ENCODE measurements at places on chromosomes 2 and 18.

- DNase-seq = no peak
- H3K27me3 ChIP-seq = peaks cover 45% of the 10 kb centered on the region
- no peaks in the 10 kb centered on the region for H3K4me1 ChIP-seq
- H3K36me3 ChIP-seq = no peaks in the 10 kb centered on the region
- no peak overlapping the region for H3K27ac ChIP-seq
Observed at GRCh38 chr2:236366049-236366387, 101.8 kb upstream of the ASB18 start.

- DNase-seq = no peak
- H3K4me1 ChIP-seq = no peaks in the 10 kb centered on the region
- H3K36me3 ChIP-seq = peaks cover 11% of the 10 kb centered on the region
- no peak overlapping the region for H3K27ac ChIP-seq
Observed at GRCh38 chr18:11713756-11714155, 24.7 kb downstream of the GNAL start.

- H3K27me3 ChIP-seq = no peaks in the 10 kb centered on the region
- no peak overlapping the region for H3K27ac ChIP-seq
- no peak overlapping the region for H3K4me3 ChIP-seq
- H3K4me1 ChIP-seq = peaks cover 27% of the 10 kb centered on the region
- no peak for DNase-seq
Observed at GRCh38 chr2:168567836-168568235, 111.8 kb downstream of the CERS6 start.

GRCh38 chr2:144152817-144153271 lies 367.1 kb downstream of the ZEB2 start:
- H3K36me3 ChIP-seq = no peaks in the 10 kb centered on the region
- H3K27ac ChIP-seq = no peak overlapping the region
- peak overlapping the region; percentile 25 for H3K4me3 ChIP-seq

GRCh38 chr2:7073901-7074300 lies 156.7 kb downstream of the RNF144A start:
- H3K27me3 ChIP-seq = no peaks in the 10 kb centered on the region
- DNase-seq = no peak
- H3K4me3 ChIP-seq = no peak overlapping the region
- H3K4me1 ChIP-seq = no peaks in the 10 kb centered on the region
- no peak overlapping the region for H3K27ac ChIP-seq
- peaks cover 15% of the 10 kb centered on the region for H3K36me3 ChIP-seq

- no peaks in the 10 kb centered on the region for H3K27me3 ChIP-seq
- DNase-seq = no peak
- no peak overlapping the region for H3K27ac ChIP-seq
- H3K4me3 ChIP-seq = no peak overlapping the region
- no peaks in the 10 kb centered on the region for H3K36me3 ChIP-seq
- no peaks in the 10 kb centered on the region for H3K4me1 ChIP-seq
Observed at GRCh38 chr2:66494708-66495107, 59.8 kb downstream of the MEIS1 start.

- peaks cover 10% of the 10 kb centered on the region for H3K4me1 ChIP-seq
- H3K36me3 ChIP-seq = no peaks in the 10 kb centered on the region
- no peak for DNase-seq
- no peak overlapping the region for H3K4me3 ChIP-seq
- peaks cover 8% of the 10 kb centered on the region for H3K27me3 ChIP-seq
Observed at GRCh38 chr2:37541516-37541915, 129.9 kb downstream of the CDC42EP3 start.

- no peaks in the 10 kb centered on the region for H3K4me1 ChIP-seq
- H3K36me3 ChIP-seq = no peaks in the 10 kb centered on the region
- DNase-seq = no peak
- H3K27me3 ChIP-seq = no peaks in the 10 kb centered on the region
Observed at GRCh38 chr18:33805592-33805991, 227.6 kb downstream of the ASXL3 start.

- no peak for DNase-seq
- no peak overlapping the region for H3K4me3 ChIP-seq
- H3K27me3 ChIP-seq = peaks cover 5% of the 10 kb centered on the region
- H3K36me3 ChIP-seq = no peaks in the 10 kb centered on the region
Observed at GRCh38 chr2:237283131-237283928, 130.6 kb downstream of the COL6A3 start.

DNA sequence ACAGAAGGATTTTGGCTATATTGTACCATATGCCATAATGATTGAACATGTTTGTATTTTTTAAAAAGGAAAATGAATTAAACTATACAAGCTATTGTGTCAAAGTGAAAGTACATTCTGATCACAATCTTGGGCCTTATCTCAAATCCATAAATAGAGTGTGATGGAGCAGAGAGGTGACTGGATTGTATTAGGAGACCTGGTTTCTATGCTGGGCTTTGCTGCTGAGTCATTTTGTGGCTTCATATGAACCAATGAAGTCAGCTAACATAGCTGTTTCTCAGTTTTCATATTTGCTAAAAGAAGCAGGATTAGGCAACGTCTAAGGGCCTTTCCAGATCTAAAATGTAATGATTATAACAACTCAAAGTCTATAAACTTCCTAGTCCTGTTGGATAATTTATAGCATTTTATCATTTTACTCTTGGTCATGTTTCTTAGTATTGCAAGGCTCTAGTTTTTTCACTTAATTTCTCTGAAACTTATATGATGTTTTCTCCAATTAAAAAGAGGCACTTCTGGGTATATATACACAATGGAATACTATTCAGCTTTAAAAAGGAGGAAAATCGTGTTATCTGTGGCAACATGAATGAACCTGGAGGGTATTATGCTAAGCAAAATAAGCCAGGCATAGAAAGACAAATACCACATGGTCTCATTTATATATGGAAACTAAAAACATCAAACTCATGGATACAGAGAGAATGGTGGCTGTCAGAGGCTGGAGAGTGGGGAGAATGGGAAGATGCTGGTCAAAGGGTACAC lies 112.3 kb downstream of the MEP1B start:
- no peaks in the 10 kb centered on the region for H3K36me3 ChIP-seq
- H3K27me3 ChIP-seq = peaks cover 13% of the 10 kb centered on the region
- DNase-seq = no peak
- no peaks in the 10 kb centered on the region for H3K4me1 ChIP-seq

DNA sequence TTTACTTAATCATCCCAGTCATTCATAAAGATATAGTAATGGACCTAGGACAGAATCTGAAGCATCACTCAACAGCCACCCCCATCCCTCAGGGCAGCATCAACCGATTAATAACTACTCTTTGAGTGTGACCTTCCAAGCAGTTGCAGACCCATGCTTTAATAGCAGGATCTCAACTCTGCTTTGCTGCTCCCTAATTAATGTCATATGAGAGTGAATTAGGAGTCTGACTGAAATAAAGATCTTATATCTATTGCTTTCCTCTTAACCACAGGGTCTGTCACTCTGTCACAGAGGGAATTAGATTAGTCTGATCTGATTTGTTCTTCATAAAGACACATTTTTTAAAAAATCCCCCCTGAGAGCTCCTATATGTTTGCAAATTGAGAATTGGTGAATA lies 46.1 kb upstream of the LRP1B start:
- DNase-seq = no peak
- H3K4me1 ChIP-seq = no peaks in the 10 kb centered on the region
- no peak overlapping the region for H3K4me3 ChIP-seq
- H3K27me3 ChIP-seq = no peaks in the 10 kb centered on the region
- no peaks in the 10 kb centered on the region for H3K36me3 ChIP-seq

GRCh38 chr2:61291851-61292575 lies 130.0 kb downstream of the C2orf74 start:
- no peaks in the 10 kb centered on the region for H3K27me3 ChIP-seq
- H3K36me3 ChIP-seq = peaks cover 41% of the 10 kb centered on the region
- H3K4me3 ChIP-seq = no peak overlapping the region
- no peaks in the 10 kb centered on the region for H3K4me1 ChIP-seq

DNA sequence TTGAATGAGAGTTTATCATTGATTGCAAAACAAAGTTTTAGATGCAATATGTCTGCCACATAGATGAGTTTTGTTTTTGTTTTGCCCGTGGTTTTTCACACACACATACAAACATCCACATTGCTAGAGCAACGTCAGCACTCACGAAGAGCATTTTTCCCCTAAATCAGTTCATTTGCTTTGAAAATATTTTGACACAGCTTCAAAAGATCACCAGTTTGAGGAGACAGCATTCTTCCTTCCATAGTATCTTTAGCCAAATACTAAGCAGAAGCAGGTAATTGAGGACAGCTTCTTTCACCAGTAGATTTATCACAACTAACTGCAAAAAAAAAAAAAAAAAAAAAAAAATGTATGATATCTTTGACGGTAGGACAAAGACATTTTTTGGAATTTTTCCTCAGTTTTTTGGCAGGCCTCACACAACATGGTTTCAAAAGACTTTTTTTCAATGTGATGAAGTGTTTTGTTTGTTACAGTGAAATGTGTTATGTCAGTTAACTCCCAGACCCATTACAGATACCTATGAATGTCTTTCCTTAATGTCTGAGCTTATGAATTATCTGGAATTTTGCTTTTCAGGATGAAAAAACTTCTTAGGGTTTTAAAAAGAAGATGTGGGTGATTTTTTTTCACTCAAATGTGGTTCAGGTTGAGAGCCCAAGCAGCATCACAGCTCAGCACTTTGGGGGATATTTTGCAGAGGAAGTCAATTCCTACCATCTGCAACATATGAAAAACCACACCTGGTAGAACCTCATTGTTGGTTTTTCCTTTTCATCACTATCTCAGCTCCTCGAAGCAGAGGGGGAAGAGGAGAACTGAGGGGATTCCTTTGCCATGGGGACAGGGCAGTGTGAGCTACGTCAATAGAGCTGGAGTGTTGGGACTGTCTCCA lies 31.6 kb downstream of the AOX1 start:
- H3K27me3 ChIP-seq = no peaks in the 10 kb centered on the region
- peak; percentile 5 for DNase-seq
- H3K27ac ChIP-seq = no peak overlapping the region
- H3K4me1 ChIP-seq = peaks cover 6% of the 10 kb centered on the region

GRCh38 chr2:233124421-233125080 lies 64.4 kb downstream of the INPP5D start:
- peak; percentile 87 for DNase-seq
- H3K27ac ChIP-seq = peak overlapping the region; percentile 95
- peak overlapping the region; percentile 74 for H3K4me3 ChIP-seq
- H3K27me3 ChIP-seq = no peaks in the 10 kb centered on the region

- H3K36me3 ChIP-seq = no peaks in the 10 kb centered on the region
- no peak overlapping the region for H3K27ac ChIP-seq
- H3K27me3 ChIP-seq = no peaks in the 10 kb centered on the region
Observed at GRCh38 chr2:4354678-4355077, 651.3 kb downstream of the DCDC2C start.

- peaks cover 20% of the 10 kb centered on the region for H3K4me1 ChIP-seq
- no peak overlapping the region for H3K4me3 ChIP-seq
- DNase-seq = no peak
- no peaks in the 10 kb centered on the region for H3K27me3 ChIP-seq
- no peaks in the 10 kb centered on the region for H3K36me3 ChIP-seq
Observed at GRCh38 chr2:189662669-189663226, 1.5 kb downstream of the ASNSD1 start.

DNA sequence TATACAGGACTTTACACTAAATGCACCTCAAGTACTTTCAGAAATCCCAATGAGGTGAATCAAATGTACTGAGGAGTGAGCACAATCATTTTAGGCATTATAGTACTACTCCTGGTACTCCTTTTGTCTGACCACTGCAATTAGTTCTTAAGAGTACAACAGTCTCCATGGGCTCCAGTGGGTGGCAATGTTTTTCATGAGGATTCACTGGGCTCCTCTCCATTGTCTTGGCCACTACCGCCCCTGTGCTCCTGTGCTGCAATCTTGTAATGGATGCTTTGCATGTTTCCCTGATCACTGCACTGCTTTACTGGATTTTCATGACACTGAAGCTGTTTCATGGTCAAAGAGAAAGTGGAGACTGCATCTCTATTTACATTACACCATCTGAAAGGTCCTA lies 268.5 kb upstream of the ZSWIM2 start:
- no peak overlapping the region for H3K27ac ChIP-seq
- DNase-seq = no peak
- no peaks in the 10 kb centered on the region for H3K36me3 ChIP-seq
- no peaks in the 10 kb centered on the region for H3K27me3 ChIP-seq

DNA sequence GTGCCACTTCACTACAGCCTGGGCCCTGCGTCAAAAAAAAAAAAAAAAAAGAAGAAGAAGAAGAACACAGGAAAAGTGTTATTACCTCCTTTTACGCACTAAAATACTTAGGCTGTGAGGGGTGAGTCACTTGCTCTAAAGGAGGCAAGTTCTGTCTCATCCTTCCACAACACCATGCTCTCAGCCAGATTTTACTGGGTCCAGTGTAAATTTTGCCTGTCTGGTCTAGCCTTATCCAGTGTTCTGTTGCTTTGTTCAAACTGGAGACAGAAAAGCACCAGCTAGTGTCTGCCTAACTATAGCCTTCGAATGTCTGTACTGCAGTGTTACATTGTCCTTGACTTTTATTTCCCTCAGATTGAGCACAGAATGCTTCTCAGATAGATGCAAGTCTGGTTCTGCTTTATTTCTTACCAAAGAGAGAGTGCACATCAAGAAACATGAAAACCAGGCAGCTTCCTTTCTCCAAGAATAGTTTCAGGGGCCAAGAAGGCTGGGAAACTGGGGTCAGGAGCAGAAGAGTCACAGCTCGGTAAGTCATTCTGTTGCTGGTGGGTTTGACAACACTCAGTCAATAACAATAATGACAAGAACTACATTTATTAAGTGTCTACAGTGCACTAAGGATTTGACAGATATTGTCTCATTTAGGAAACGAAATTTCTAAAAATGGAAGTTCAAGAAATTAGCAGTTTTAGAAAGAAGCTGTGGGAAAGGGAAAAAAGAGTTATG lies 3.1 kb upstream of the MSGN1 start:
- H3K4me1 ChIP-seq = peaks cover 33% of the 10 kb centered on the region
- H3K27ac ChIP-seq = peak overlapping the region; percentile 94
- no peaks in the 10 kb centered on the region for H3K36me3 ChIP-seq
- H3K27me3 ChIP-seq = no peaks in the 10 kb centered on the region

DNA sequence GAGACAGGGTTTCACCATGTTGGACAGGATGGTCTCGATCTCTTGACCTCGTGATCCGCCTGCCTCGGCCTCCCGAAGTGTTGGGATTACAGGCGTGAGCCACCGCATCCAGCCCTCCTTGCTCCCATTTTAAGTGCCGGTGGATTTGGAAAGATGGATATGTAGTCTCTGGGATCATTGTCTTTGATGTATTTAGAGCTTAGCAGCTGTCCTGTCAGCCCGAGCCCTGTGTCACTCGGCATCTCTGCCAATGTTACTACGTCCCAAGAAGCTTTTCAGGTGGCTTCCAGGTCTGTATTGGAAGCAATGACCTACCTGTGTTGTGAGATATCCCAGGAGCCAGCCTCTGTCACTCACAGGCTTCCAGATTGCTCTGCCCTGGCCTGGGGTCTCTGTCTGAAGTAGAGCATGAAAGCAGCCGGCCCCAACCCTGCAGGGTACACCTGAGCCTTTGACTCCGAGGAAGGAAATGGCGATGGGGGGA lies 35.3 kb downstream of the MAP4K4 start:
- H3K27me3 ChIP-seq = no peaks in the 10 kb centered on the region

GRCh38 chr2:199738727-199739412 lies 112.1 kb downstream of the FTCDNL1 start:
- H3K27ac ChIP-seq = no peak overlapping the region
- H3K27me3 ChIP-seq = peaks cover 40% of the 10 kb centered on the region
- peaks cover 4% of the 10 kb centered on the region for H3K4me1 ChIP-seq

- H3K36me3 ChIP-seq = no peaks in the 10 kb centered on the region
- H3K4me3 ChIP-seq = no peak overlapping the region
- DNase-seq = no peak
- H3K4me1 ChIP-seq = no peaks in the 10 kb centered on the region
Observed at GRCh38 chr2:42450136-42450535, 43.6 kb downstream of the KCNG3 start.
